ENCODE measurements at places on chromosomes 13 and 19. TPM values are rescaled to one million over a fixed set of nuclear protein-coding genes. Genes with fewer than 3 reads are reported as not detected.

ZDHHC20 gene
- polyA plus RNA-seq = 4.1 TPM

URAD gene
- polyA plus RNA-seq = not detected

MBOAT7 gene
- polyA plus RNA-seq = 11.4 TPM

RXFP2 gene
- polyA plus RNA-seq = 4.0 TPM

DPP9 gene
- 64.6 TPM for polyA plus RNA-seq

STOML3 gene
- not detected for polyA plus RNA-seq

CERS1 gene
- polyA plus RNA-seq = 2.1 TPM

DENND1C gene
- polyA plus RNA-seq = 0.27 TPM

PRR12 gene
- polyA plus RNA-seq = 5.0 TPM

MEF2B gene
- 0.07 TPM for polyA plus RNA-seq

ELAVL3 gene
- 0.03 TPM for polyA plus RNA-seq

CYP2F1 gene
- not detected for polyA plus RNA-seq

RSPH6A gene
- polyA plus RNA-seq = not detected

ZNF628 gene
- 11.8 TPM for polyA plus RNA-seq

SIRT2 gene
- polyA plus RNA-seq = 204 TPM

SRRM5 gene
- polyA plus RNA-seq = 1.1 TPM

PTGIR gene
- polyA plus RNA-seq = 1.2 TPM

MADCAM1 gene
- polyA plus RNA-seq = 0.08 TPM

ZNF491 gene
- 0.44 TPM for polyA plus RNA-seq

MAB21L1 gene
- polyA plus RNA-seq = 1.8 TPM

FFAR2 gene
- polyA plus RNA-seq = 0.08 TPM

KL gene
- 0.59 TPM for polyA plus RNA-seq

HSPH1 gene
- polyA plus RNA-seq = 53.1 TPM

GNA15 gene
- 0.56 TPM for polyA plus RNA-seq

ZNF554 gene
- polyA plus RNA-seq = 5.2 TPM

RNF225 gene
- polyA plus RNA-seq = not detected

MISP3 gene
- polyA plus RNA-seq = 2.1 TPM

RYR1 gene
- 278 TPM for polyA plus RNA-seq

CDX2 gene
- not detected for polyA plus RNA-seq

UBE2L5 gene
- not detected for polyA plus RNA-seq

TNFRSF19 gene
- 0.55 TPM for polyA plus RNA-seq

ZNF560 gene
- polyA plus RNA-seq = not detected

FOXA3 gene
- polyA plus RNA-seq = 0.35 TPM

HRC gene
- 32.9 TPM for polyA plus RNA-seq

HCN2 gene
- 0.05 TPM for polyA plus RNA-seq

LILRA1 gene
- 0.13 TPM for polyA plus RNA-seq

SYNE4 gene
- polyA plus RNA-seq = not detected

APOE gene
- polyA plus RNA-seq = 6.8 TPM

KLK10 gene
- polyA plus RNA-seq = 0.04 TPM

MCEMP1 gene
- polyA plus RNA-seq = 0.21 TPM

SMIM24 gene
- 0.49 TPM for polyA plus RNA-seq

APOC1 gene
- 14.4 TPM for polyA plus RNA-seq

LGI4 gene
- 9.5 TPM for polyA plus RNA-seq

COL4A2 gene
- 84.5 TPM for polyA plus RNA-seq

ZNF569 gene
- 2.0 TPM for polyA plus RNA-seq

STARD13 gene
- 2.3 TPM for polyA plus RNA-seq

ZNF57 gene
- 1.9 TPM for polyA plus RNA-seq
